NCI-H1436 (cell line): ENCODE measurements at places on chromosomes 11 and 22.

- no peak for DNase-seq
Measured at GRCh38 chr22:25393121-25393805, 171.2 kb upstream of the GRK3 start.

DNA sequence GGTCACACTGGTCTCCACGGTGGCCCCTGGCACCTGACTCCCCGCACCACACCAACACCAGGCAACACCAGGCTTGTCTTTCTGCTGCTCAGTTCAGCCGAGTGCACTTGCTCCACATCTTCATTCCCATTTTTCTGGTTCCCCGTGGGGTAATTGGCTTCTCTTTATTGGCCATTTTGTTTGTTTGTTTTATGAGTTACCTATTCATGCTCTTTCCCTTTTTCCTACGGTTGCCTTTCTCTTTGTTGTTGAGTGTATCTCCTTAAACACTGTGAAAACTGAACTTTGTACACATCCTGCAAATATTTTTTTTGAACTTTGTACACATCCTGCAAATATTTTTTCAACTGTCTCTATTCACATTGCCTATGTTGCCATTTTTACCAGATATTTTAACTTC, 834.0 kb downstream of the BRD1 start:
- no peak for DNase-seq

GRCh38 chr11:13717331-13717730, 48.9 kb downstream of the FAR1 start:
- no peak for DNase-seq

DNA sequence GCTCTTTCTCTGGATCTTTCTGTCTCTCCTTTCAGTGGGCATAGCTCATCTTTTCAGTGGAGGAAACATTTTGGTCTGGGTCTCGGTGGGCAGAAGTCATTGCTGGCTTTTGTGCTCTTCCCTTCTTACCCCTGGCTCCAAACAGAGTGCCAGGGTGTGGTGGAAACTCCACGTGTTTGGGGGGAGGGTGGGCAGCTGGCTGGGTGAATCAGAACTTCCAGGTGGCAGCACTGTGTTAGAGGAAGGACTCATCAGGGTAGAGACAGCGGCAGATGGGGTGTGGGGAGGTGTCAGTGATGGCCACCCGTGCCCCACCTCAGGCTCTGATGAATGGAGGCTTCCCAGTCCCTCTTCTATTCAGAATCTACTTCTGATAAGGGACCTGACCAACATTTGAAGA, 114.0 kb downstream of the GRIK4 start:
- DNase-seq: no peak

- DNase-seq: no peak
Measured at GRCh38 chr22:45579806-45580725, 77.4 kb downstream of the FBLN1 start.

DNA sequence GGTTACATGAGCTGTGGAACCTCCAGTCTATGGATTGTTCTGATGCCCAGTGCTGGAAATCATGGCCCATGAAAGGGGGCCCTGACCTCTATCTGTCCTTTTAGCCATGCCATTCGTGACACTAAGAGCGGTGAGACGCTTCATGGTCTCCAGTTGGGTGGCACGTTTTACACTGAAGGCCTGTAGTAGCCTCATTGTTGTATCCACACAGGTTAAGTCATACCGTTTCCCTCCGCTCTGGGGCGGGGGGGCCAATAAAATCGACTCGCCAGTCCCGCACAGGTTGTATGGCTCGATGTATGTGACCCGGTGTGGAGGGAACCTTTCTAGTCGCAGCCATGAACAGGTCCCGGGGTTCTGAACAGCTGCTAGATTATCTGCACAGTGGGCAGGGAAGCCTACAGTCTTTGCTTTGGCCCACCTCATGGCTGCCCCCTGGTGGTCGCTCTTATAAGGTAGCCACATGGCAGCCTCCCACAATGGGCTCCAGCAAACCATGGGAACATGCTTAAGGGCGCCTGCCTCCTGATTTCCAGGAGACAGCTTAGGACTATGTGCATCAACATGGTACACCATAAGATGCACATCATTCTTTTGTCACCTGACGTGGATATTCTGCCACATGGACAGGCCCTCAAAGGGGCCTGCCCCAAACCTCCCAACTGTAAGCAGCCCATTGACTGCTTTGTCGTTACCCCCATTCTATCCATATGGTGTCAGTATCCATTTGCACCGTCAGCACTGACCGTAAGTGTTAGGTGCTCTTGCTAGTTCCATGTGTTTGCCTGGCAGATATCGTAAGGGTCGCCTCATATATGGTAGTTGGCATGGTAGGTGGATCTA, 19.7 kb upstream of the APOL3 start:
- peak; percentile 41 for DNase-seq

GRCh38 chr11:29260939-29261705, 755.7 kb downstream of the KCNA4 start:
- no peak for DNase-seq

GRCh38 chr11:65434057-65434666, 11.6 kb downstream of the NEAT1 start:
- no peak for DNase-seq

DNA sequence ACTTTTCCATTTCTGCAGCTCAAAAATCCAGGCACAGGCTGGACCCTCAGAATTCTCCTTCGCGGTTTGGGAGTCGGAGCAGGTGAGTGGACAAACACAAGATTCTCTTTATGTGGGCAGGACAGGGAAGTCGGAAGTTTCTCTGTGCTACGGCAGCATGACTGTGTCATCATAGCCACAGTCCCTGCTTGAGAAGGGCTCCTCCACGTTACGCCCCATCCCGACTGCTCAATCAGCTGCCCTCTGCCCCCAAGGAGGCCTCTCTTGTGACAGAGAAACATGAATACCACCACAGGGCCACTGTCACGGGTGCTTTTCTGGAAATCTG, 89.0 kb upstream of the SHISAL1 start:
- no peak for DNase-seq

GRCh38 chr11:117989351-117990102, 3.3 kb downstream of the IL10RA start:
- DNase-seq: no peak

DNA sequence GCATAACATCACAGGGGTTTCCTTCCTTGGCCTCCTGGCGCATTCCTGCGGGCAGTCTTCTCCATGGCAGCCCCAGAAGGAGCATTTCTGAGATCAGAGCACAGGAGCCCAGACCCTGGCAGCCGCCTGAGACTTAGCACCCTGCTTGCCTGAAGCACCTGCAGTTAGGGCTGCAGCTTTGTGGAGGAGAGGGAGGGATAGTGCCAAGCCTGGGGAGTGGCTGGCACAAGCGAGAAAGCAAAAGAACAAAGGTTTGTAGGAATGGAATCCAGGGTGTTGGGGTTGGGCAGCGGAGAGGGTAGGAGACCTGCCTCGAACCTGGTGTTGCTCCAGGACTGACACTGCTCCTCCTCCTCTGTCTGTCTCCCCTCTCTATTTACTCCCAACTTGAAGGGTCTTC, 66.9 kb downstream of the SCN3B start:
- no peak for DNase-seq

GRCh38 chr22:26785932-26786331, 128.5 kb downstream of the MIAT start:
- DNase-seq: no peak

DNA sequence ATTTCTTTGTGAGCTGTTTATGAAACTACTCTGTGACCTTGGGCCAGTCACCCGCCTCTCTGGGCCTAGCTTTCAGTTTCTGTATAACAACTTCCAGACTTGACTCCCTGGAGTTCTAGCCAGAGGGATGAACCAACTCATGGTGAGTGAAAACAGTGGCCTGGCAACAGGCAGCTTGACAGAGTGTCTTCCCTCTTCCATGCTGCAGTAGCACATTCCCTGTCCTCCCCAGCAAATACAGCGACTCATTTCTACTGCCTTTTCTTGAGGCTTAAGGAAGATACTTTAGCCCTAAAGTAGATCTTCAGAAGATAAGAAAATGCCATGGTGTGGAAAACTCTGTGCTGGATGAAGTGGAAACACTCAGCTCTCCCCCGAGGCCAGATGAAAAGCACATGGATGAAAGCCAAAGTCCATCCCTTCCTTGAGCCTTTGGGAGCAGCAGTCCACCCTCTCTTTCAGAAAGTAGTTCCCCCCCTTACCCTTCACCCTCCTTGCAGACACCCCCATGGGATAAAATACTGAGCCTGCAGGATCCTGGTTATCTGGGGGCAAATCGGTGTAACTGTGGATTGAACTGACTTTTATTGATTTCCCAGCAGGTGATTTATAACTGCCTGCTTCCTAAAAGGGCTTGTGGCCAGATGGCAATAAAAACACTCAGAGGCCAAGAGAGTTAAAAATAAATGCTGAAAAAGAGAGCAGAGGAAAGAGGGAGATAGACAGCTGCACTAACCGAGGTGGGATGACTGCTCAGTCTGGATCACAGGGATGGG, 24.1 kb downstream of the IRAG1 start:
- no peak for DNase-seq
